ENCODE measurements at places on chromosomes 7 and 10.

- peak; percentile 88 for DNase-seq
These were observed 113.6 kb upstream of the AMPH start for GRCh38 chr7:38744746-38745145.

DNA sequence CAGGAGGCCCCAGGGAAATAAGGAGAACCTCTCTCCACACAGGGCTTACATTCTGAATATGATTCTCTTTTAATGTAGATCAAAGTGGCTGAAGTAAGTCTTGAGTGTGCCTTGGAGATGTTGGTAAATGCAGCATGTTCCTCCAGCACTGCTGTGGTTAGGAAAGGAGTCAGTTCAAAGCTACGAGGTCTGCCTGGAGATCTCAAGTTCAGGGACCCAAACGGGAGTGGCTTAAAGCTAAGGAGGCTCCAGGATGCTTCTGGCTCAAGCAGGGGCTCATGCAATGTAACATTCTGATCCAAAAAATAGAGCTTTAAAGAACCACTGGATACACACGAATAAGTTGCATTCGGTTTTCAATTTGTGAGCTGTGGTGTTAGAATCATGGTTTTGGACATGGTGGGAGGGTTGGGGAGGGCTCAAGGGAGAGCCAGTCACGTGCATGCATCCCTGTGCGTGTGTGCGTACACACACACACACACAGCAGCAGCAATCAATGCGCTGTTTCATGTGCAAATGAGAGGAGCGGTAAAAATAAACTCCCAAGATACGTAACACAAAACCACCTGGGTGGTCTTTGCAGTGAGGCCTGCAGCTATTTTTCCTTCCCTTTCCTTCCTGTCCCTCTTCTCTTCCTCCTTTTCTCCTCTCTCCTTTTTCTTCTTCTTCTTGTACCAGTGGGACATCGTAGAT is 70.5 kb downstream of the AOAH start:
- no peak for DNase-seq

DNA sequence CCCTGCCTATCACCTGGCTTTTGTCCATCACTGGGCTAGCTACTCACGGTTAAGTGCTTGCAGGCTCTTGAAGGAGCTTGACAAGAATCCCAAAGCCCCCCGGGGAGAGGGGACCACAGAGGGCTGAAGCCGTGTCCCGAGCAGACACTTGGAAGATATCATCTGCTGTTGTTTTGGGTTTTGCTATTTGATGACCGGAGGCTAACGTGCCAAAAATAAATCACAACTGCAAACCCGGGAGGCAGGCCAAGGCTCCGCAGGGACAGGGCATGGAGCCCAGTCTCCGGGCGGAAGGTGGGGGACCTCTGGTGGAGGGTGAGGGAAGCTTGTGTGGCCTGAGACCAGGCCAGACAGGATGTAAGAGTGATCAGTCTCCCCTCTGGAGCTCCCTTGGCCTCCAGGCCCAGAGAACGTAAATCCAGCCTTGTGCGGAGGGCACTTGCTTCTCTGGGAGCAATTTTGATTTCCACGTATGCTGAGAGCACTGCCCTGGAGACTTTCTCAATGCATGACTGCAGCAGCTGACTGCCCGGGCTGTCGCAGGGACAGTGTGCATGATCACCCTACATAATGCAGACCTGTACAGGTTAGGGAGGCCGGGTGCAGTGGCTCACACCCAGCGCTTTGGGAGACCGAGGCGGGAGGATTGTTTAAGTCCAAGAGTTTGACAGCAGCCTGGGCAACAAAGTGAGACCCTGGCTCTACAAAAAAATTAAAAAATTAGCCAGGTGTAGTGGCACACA is at the start of gene PHKG1:
Gene PHKG1, minus strand, starts transcription at position 164 of the 743 bp plus-strand sequence. CDS start 4,011 bp downstream, outside the sequence.
- DNase-seq = peak; percentile 83

- DNase-seq = no peak
These were observed 153.0 kb upstream of the PDE1C start for GRCh38 chr7:32223071-32223650.

Data from EL (cell line).